Esophagus squamous epithelium (tissue), 5 donors: ENCODE measurements at places on chromosomes 12 and 14.

GRCh38 chr14:104085889-104086201 lies 345 bp downstream of the ASPG start:
- no peak for DNase-seq

GRCh38 chr14:20035938-20036337 lies at the start of gene OR4K13:
OR4K13 (minus strand) TSS chr14:20036038; CDS start chr14:20034758, 1,280 bp downstream.
- DNase-seq: no peak

DNA sequence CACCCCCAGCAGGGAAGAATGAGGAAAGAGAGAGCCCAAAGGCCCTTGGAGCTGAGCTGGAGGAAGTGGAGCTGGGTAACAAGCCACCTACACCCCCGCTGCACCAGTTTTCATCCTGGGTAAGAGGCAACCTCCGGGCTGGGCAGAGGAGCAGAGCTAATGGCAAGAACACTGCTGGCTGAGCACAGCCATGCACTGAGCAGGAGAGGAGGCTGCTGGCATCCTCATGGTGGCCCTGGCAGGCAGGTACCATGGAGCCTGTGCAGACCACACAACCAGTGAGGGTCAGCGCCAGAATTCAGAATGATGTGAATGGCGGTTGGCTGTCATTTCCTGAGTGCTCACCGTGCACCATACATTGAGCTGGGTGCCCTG lies 29.7 kb downstream of the PLEKHH1 start:
- DNase-seq: no peak

DNA sequence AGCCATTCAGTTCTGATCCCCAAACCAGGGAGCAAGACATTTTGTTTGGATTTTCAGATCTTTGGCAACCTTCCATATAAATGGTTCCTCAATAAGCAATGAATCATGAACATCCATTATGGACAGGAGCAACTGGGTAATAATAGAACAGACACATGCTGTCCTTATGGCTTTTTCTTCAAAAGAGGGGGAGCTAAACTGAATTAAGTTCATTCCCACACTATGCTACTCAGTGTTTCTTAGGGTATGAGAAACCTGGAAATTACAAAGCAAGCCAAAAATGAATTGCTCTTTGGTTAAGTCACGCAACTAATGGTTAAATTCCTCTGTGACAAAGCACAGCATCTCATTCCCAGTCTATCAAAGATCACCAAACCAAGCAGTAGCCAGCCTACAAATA lies 51.0 kb downstream of the PTGER2 start:
- DNase-seq: no peak

- no peak for DNase-seq
These were observed 65.4 kb upstream of the DDX11 start for GRCh38 chr12:31008241-31008761.

GRCh38 chr12:125305231-125305630 lies 240.0 kb downstream of the AACS start:
- no peak for DNase-seq

DNA sequence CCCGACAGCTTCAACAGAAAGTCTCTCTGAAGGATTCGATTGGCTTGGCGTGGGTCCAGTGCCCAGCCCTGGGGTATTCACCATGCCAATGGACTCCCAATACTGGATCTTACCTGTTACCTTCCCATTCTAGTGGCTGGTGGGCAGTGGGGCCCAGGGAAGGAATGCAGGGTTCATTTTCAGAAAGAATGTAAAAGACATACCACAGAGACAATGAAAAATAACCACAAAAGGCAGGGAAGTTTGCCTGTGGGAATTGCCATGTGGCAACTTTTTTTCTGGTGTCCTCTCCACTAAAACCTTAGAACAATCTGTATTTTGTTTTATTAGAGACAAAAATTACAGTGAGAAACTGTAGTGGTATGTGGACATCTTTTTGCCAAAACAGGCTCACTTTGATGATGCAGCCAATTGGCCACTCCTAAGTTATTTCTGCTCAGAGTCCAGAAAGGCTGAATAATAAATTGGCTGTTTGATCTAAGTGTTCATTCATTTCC lies 55.2 kb downstream of the PTGER2 start:
- DNase-seq: no peak

- DNase-seq: no peak
These were observed 16.6 kb downstream of the CCND2 start for GRCh38 chr12:4289998-4290790.

DNA sequence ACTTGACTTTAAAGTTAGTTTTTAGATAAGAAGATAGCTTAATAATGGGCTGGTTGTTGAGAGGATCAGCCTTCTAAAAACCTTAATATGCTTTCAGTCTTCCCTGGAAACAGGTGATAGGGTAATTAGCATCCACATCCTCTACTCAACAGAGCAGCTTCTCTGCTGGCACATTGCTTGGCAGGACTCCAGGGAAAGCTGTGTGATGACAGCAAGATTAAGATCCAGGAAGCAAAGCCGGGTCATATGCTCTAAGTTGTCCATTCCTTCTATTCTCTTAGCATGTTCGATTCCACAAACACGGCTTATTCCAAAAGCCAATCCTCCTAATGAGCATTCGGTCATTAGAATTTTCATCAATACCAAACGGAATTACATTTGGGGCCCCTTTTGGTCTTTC lies 87.0 kb downstream of the HMGA2 start:
- DNase-seq: no peak

DNA sequence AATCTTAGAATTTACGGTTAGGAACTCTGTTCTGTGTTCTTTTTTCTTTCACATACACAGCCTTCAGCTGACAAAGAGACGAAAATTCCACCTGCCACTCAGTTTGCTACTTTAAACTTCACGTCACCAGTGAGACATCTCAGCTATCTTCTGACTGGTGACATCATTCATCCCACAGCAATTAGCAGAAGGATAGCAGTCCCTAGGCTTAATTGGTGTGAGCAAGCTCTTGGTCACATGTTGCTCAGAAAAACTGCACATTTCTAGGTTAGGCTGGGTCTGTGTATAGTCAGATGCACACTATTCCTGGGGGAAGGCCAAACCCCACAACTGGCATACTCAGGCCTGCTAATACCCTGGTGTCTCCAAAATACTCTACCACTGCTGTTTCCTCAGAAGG lies 23.9 kb downstream of the SLC7A7 start:
- no peak for DNase-seq

GRCh38 chr12:49017891-49018260 lies 700 bp downstream of the PRKAG1 start:
- no peak for DNase-seq

DNA sequence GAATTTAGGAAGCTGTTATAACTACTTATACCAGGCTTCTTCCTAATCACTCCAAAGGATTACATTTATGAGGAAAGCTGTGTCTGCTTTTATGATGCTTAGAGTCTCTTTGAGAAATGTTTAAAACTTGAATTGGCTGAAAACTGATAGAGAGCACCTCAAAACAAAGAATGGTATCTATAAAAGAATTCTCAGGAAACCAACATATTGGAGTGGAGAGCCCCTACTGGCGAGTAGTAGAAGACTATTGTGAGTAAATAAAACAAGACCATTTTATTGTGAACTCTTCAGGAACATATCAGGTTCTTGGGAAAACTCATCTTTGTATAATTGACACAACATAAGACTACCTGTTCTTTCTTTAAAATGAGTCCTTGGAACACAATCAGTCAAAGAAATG lies 578.6 kb downstream of the RERGL start:
- no peak for DNase-seq

GRCh38 chr12:89947437-89948270 lies 239.0 kb upstream of the ATP2B1 start:
- DNase-seq: no peak

DNA sequence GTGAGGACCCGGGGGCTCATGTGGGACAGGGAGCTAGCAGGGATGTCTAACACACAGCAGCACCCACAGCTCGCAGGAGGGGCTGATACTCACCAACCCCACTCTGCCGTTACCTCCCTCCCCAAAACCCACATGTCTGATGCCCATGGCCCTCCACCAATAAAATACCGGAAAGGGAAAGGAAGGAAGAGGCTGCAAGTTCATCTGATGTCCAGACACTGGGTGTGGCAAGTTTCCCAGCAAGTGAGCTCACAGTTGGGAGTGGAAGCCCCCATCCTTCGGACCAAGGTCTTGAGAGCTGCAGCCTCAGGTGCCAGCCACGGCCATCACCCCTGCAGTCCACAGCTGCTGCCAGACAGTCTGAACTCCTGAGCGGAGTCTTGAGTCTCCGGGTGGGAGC lies 39.3 kb upstream of the DIO3 start:
- no peak for DNase-seq

- DNase-seq: no peak
These were observed 46.7 kb upstream of the CORO1C start for GRCh38 chr12:108778053-108778452.

DNA sequence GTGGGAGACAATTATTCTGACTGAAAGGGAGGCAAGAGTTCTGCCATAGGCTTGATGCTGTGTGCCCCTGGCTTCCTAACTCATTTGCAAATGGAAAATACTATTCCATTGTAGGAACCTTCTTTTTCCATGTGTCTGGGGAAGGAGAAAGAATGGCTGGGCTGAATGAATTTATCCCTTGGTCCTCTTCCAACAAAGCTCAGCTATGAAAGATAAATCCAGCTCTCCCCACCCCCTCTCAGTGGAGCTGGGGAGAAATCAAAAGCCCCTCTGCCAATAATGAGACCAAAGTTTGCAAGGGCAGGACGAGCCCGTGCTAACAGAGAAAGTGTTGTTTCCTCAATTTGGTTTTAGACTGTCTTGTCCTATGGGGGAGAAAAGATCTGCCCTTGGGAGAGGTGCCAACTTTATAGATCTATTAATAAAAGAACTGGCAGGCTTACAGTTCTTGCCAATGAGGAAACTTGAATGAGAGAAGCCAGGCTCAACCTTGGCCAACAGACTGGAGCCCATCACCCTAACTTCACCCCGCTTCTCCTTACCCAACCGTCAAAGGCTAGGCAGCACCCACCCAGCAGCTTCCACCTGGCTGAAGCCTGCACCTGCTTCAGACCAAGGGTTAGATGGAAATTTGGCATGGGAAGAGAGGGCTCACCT lies 8.9 kb upstream of the TCL1B start:
- no peak for DNase-seq

- no peak for DNase-seq
These were observed 66.4 kb upstream of the SRSF5 start for GRCh38 chr14:69700575-69700974.

DNA sequence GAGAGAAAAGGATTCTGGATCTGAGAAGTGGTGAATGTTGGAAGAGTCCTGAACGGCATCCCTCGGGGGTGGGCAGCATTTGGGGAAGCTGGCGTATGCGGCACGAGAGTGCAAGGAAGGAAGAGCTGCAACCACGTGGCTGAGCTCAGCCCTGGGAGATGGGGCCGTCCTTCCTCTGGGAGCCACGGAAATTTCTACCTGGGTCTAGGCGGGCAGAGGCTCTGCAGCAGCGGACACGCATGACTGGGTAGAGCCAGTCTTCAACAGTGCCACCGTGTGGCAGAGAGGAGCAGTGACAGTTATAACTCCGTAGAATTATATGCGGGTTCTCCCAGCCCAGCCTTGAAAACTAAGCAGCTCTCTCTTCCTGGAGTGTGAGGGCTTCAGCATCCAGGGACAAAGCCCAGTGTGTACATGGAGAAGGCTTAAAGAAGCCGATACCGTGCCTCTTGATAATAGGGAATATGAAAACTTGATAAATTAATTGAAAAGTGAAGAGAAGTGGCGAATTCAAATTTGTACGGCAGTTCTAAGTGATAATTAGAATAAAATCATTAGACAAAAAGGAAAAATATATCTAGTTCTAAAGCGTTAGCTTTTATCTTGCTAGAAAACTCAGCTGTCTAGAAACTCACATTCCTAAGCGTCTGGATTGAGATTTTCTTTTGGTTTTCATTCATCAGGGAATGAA lies 82.9 kb upstream of the STXBP6 start:
- no peak for DNase-seq

- no peak for DNase-seq
These were observed 942 bp downstream of the SYT1 start for GRCh38 chr12:78865516-78865915.

DNA sequence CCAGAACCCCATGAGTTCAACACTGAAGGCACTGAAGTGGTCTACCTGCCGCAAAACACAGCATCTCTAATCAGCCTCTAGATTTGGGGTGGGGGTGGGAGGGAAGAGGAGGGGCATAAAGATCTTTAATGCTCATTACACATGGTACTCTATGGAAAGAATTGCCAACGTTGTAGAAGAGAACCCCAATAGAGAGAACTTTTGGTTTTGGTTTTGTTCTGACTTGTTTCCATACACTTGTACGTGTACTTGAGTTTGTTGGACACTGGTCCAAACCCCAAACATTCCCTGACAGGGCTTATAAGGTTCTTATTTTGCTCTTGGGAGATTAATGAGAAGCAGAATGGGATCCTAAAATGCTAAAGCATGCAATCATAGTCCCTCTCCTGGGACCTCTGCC lies 31.0 kb downstream of the GNPTAB start:
- DNase-seq: no peak

DNA sequence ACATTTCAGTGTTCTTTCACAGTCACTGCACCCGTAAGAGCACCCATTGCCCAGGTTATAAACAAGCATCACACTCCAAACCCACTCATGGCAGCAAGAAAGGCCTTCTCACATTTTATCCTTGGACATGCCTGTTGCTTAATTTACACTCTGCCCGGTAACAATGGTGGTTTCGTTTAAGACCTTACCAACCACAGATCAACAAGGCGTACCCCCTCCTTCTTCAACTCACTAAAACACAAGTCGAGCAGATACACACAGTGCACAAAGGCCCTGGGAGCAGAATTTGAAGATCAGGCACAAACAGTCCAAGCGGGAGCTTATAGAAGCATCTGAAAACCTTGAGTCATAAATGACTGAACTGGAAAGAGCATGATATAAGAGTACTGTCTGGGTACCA lies 98.1 kb downstream of the GALC start:
- no peak for DNase-seq

DNA sequence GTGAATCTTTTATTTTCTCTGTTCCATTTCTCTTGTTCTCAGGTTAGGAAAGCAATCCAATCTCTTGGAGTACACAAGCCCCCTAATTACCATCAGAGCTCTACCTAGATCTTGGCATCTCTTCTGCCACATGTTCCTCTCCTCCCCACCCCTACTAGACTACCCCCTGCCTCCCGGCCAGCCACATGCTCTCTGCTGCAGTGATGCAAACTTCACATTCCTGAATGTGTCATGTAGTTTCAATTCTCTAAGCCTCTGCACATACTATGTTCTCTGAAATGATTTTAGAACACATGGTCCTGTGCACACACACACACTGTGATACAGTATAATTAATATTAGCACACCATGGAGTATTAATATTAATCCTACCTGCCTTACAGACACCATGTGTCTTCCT lies 104.6 kb downstream of the EFCAB11 start:
- DNase-seq: no peak

- DNase-seq: no peak
These were observed 17.4 kb downstream of the KCNMB4 start for GRCh38 chr12:70383484-70383883.

DNA sequence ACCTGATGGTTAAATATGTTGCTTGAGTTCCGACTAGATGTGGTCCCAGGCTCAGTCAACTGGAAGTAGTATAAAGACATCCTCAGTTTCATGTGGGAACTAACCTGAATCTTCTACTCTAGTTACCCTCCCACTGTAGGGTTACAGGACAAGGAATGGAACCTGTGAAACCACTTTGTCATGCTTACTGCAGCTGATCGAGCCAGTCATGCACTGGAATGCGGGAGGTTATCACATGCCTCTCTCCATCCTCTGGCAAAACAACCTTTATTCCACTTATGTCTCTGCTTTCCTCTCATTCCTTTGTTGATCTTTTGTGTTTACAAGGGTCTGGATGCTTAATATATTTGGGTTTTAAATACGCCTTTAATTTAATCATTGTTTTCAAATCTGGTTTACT lies 111.9 kb upstream of the DDHD1 start:
- DNase-seq: no peak

- no peak for DNase-seq
These were observed 106.3 kb upstream of the VRK1 start for GRCh38 chr14:96690713-96691383.

GRCh38 chr12:123614531-123614930 lies 12.6 kb downstream of the DDX55 start:
- no peak for DNase-seq
